ENCODE measurements at places on chromosomes 16 and 17.

DNA sequence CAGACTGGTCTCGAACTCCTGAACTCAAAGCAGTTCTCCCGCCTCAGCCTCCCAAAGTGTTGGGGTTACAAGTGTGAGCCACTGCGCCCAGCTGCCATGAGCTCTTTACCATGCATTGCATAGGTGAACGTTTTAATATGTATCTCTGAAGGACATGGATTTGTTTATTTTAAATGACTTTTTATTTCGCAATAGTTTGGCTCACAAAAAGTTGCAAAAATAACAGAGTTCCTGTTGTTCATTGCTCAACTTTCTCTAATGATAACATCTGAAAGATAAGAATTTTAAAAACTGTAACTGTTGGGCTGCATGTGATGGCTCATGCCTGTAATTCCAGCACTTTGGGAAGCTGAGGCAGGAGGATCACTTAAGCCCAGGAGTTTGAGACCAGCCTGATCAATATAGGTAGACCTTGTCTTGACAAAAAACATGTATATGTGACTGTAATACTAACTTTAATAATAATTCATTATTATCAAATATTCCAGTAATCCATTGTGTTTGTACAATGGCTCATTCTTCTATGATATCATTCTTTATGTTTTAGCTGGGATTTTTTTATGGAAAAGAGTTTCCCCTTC lies 80.1 kb downstream of the ABCC1 start:
- no peak for DNase-seq

DNA sequence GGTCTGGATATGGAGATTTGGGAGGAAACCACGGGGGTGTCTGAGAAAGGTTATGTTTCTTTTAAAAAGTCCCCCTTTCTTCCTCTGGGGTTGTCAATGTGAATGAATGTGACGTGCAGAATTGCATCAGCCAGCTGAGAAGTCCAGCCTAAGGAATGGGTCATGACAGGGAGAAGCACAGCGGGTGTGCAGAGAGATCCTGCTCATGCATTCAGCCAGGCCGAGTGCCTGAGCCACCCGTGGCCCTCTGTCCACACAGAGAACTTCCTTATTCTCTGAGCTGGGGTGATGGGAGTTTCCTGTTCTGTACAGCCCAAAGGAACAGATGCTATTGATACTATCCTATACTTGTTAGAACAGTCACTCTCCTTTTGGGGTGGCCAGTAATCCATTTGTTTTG lies 117.9 kb downstream of the CPPED1 start:
- DNase-seq, result no peak

DNA sequence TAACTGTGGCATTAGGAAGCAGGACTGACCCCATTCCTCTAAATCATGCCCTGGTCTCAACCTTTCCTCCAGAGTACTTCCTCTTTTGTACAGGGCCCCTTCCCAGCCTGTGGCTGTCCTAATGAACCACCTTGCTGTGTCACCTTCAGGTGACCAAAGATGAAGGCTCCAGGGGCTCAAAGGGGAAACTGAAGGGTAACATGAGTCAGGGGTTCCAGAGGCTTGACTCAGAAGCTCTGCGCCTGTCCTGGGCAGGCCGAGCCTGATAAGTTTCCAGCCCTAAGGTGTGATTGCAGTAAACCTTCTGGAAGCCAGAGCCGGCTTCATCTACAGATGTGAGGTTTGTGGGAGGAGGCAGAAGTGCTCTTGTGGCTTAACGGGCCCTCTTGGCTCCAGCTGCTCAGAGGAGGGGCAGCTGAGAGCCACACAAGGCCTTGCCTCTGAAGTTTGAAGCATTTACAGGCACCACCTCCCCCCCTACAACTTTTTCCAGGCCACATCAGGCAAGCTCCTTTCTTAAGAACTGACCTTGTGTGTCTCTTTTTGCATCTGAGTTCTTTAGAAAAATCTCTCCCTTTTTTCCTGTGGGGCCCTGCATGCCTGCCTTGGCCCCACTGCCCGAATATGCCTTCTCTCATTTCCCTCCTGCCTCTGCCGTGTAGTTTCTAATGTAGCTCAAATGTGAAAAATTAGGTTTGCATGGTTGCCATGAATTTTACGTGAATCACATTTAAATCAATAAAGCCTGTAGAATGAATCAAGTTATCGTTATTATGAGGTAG lies 149.9 kb downstream of the CLEC16A start:
- no peak for DNase-seq

- no peak for DNase-seq
These were observed 1.8 kb downstream of the MARVELD3 start for GRCh38 chr16:71627731-71628181.

GRCh38 chr17:79851461-79851817 lies 12.2 kb upstream of the CBX4 start:
- DNase-seq, result no peak

DNA sequence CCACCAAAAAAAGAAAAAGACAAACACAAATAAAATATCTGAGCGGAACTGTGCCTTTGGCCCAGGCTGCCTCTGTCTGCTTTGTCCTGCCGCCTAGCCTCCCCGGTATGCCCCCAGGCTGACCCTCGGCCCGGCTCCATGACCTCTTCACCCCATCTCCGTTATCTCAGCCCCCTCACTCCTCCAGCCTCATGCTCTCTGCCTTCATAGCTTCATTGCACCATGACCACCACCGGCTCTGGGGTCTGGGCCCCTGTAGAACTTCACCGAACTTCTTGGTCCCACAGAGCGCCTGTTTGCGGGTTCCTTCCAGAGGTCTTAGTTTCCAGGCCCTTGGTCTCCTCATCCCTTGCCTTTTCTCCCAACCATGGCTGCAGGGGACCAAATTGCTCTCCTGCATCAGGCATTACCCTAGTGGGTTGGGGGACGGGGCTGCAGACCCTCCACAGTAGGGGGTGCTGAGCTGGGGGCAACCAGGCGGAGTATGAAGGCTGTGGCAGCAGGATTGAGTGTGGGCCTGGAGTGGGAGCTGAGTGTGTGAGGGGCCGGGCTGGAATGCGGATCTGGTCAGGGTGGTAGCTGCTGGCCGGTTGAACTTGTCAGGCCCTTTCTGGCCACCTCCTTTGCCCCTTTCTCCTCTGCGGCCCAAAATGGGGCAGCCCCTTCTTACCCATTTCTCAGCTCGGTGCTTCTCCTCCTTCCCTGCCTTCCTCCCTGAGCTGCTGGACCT lies 6.9 kb downstream of the HIRIP3 start:
- no peak for DNase-seq

- DNase-seq, result no peak
These were observed 43.2 kb upstream of the DNAJA2 start for GRCh38 chr16:47016700-47017133.

GRCh38 chr17:73285916-73286862 lies 24.5 kb upstream of the CPSF4L start:
- DNase-seq, result no peak

DNA sequence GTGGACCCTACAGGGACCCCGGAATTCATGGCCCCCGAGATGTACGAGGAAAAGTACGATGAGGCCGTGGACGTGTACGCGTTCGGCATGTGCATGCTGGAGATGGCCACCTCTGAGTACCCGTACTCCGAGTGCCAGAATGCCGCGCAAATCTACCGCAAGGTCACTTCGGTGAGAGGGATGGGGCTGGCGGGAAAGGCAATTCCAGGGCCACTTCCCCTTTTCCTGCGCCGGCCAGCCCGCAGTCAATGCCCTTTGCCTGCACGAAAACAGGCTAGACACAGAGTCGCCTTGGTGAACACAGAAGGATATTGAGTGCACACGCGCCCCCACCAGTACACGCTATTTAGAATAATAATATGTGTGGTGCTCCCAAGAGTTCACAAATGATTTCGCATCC lies 4.0 kb downstream of the WNK4 start:
- DNase-seq, result no peak

DNA sequence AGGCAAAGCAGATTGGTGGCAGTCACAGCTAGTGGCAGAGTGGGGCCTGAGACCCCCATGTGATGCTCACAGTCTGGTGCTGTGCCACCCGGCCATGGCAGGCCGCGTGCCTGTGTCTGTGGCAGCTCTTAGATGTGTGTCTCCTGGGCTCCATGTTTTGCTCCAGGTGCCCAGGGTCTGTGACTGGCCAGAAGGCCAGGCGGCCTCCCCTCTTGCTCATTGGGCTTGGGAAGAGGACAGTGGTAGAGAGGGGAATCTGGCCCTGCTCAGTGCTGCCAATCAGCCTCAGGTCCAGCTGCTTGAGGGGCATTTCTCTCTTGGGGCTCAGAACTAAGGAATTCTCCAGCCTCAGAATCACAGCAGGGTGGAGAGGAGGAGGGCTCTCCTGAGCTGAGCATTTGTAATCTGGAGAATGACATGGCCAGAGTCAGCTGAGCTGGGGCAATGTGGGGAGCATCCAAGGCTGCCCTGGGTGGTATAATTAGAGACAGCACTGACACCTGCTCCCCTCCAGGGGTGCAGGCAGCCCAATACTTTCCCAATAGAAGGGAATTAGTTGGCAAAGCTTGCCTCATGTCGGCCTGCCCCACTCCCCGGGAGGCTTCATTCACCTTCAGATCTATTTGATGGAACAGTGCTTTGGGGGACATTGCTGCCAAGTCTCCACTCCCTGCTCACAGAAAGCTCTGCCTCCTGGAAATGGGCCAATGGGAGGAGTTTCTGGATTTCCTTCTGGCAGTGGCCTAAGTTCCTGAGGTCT lies 2.7 kb upstream of the LASP1NB start:
- DNase-seq, result peak; percentile 28
